ENCODE measurements at places on chromosomes 16 and 17. TPM values are rescaled to one million over a fixed set of nuclear protein-coding genes. Genes with fewer than 3 reads are reported as not detected.

FOXN1 gene
- not detected for total RNA-seq

STH gene
- total RNA-seq, result not detected

CDH3 gene
- total RNA-seq, result 0.33 TPM

GCGR gene
- 109 TPM for total RNA-seq

PERCC1 gene
- not detected for total RNA-seq

C17orf78 gene
- total RNA-seq, result not detected

TMIGD1 gene
- total RNA-seq, result not detected

RAB11FIP4 gene
- total RNA-seq, result 6.5 TPM

OR2C1 gene
- not detected for total RNA-seq

SEPTIN12 gene
- not detected for total RNA-seq

ITGB4 gene
- total RNA-seq, result 2.6 TPM

BRICD5 gene
- 5.3 TPM for total RNA-seq

UTS2R gene
- not detected for total RNA-seq

CDT1 gene
- 0.50 TPM for total RNA-seq

TNP2 gene
- total RNA-seq, result not detected

CEP112 gene
- total RNA-seq, result 3.1 TPM

C16orf92 gene
- not detected for total RNA-seq

NPIPA7 gene
- 2.4 TPM for total RNA-seq
